ENCODE measurements at places on chromosomes 5 and 9.
A peak's percentile ranks its signal among the peaks of the same experiment; 100 is the strongest.

DNA sequence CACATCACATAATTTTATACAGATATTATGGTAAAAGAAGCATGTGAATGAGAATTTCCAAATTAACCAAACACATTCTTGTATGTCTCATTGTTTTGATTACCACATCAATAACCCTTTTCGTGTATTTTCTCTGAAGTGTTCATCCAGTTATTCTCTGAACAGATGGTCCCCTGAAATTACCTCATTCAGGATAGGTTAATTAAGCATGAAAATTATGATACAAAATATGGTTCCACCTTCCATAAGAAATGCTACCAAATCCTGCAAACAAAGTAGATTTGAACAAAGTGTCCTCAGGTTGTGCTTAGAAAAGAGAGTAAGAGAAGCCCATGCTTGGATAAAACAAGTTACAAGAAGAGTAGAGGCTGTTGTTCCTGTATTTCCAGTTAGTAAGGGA lies 83.1 kb upstream of the LMNB1 start:
- no peak for DNase-seq

- DNase-seq, result no peak
These were observed 36.3 kb downstream of the PLPP1 start for GRCh38 chr5:55498457-55498856.

DNA sequence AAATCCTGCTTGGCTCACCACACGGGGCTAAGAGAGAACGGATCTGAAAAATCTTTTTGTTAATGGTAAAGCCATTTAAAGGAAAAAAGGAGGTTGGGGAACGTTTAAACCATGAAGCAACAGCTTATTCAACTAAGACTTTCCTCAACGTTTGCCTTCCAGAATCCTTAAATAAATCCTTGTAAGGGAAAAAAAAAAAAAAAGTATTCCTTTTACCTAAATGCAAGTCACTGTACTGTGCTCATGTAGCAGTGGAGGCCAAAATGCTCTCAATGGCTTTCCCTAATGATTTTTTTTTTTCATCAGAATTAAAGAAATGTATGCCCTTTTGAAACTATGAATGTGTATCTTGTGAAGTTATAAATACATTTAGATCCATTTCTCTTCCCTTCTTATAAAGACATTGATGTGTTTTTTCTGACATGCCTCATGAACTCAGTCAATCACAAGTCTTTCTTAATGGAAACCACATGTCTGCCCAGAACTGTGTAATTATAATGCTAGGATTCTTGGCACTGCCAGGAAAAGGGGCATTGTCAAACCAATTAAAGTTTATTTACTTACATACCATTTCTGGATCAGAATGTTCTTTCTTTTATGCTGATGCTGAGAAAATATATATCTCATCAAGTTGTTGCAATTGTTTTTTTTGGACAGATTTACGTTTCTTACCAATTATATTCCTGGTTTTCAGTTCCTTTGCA lies 107.5 kb downstream of the EBF1 start:
- DNase-seq, result no peak

DNA sequence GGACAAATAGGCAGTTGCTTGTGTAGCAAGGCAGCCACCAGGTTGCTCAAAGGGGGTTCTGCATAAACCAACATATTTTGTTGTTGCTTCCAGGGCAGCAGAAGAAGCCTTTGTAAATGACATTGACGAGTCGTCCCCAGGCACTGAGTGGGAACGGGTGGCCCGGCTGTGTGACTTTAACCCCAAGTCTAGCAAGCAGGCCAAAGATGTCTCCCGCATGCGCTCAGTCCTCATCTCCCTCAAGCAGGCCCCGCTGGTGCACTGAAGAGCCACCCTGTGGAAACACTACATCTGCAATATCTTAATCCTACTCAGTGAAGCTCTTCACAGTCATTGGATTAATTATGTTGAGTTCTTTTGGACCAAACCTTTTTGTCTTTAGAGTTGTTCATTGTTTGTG lies 20.8 kb downstream of the CLTA start:
- DNase-seq, result no peak

DNA sequence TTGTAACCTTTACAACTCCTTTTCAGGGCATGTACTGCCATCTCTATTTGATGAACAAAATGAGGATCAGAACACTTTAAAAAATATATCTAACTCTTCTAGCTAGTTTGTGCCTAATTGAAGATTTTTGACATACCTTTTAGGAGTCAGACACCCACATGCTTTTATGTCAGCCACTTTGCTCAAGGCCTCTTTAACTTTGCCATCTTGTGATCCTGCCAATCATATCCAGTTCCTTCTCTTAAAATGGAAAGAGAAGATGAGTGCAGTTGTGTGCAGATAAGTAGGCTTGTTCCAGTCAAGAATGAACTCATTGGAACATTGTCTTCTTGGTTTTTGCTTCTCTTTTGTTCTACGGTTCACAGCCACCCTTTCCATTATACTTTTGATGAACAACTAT lies 425.6 kb upstream of the TNC start:
- no peak for DNase-seq

DNA sequence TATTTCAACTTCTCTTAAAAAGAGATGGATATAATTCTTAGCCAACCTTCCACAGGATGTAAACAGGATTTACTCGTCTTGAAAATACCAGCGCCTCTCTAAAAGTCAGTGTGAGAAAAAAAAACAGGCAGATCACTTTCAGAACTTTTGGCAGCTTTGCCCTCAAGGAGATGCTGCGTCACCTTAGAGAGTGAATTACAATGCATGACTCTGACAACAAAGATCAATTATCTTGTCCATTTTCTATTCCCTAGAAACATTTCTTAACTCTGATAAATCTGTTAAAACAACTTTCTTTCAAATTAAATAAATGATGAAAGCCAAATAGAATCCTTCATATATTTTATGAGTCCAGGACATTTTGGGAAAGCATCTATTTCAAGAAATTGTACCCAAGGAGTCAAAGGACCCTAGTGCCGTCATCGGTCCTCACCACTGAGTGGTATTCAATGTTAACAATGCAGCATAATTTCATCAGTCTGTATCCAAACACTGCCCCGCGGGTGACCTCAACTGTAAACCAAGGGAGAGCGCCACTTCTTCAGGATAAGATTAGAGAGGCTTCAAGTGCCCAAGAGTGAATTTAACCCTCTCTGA lies 536.0 kb downstream of the PDE4D start:
- DNase-seq, result no peak

DNA sequence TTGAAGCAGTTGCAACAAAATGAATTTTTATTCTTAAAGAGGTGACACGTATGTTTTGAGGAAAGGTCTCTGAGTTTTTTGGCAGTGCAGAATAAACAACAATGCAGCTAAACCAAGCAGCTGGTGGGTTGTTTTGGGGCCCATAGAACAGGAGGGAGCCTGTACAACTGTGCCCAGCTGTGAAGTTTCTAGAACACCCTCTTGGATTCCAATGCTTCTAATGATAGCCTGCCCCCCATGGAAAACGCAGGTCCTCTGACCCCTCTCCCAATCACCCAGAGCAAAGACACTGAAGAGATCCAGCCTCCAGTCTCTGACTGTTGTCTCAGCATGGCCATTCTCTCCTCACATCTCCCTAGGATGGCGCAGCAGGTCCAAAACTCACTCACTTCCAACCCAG lies 150.9 kb downstream of the MARCHF11 start:
- no peak for DNase-seq

GRCh38 chr5:133461796-133462516 lies 150.4 kb downstream of the FSTL4 start:
- no peak for DNase-seq

DNA sequence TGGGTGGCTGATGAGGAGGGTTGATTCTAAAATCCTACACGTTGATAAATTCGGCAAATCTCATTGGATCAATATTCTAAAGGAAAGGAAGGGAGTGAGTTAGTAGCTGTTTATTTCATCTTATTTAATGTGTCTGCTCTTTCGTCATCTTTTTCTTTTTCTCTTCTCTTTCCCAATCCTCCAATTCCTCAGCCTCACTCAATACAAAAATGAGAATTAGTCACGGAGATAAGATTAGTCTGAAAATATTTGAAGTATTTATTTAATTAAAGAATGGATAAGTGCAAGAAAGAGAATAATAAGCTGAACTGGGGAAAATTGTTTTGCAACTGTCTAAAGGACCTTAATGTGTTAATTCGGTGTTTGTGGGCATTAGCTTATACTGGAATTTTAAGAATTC lies 1095.1 kb downstream of the DTWD2 start:
- no peak for DNase-seq

DNA sequence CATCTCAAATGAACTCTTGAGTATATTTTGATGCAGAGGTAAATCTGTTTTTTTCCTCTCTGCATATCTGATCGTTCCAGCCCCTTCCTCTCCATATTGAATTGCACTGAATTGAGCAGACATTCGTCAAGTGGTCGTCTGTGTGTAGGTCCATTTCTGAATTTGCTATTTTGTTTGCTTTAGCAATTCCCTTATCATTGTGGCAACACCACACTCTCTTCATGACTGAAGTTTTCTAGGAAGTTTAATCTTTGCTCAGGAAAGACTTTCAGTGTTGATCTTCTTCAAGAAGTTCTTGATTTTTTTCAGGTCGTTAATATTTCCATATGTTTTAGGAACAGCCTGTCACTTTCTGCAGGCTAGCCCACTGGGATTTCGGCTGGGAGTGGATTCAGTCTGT lies 132.0 kb downstream of the WNK2 start:
- DNase-seq, result no peak

GRCh38 chr5:116722651-116723050 lies 148.0 kb upstream of the SEMA6A start:
- DNase-seq, result no peak

- DNase-seq, result no peak
These were observed 645.2 kb upstream of the PTPRD start for GRCh38 chr9:11257992-11258391.

GRCh38 chr5:40790947-40791593 lies 7.1 kb downstream of the PRKAA1 start:
- DNase-seq, result no peak

- peak; percentile 63 for DNase-seq
These were observed 13.4 kb upstream of the CCDC112 start for GRCh38 chr5:115309751-115310370.

DNA sequence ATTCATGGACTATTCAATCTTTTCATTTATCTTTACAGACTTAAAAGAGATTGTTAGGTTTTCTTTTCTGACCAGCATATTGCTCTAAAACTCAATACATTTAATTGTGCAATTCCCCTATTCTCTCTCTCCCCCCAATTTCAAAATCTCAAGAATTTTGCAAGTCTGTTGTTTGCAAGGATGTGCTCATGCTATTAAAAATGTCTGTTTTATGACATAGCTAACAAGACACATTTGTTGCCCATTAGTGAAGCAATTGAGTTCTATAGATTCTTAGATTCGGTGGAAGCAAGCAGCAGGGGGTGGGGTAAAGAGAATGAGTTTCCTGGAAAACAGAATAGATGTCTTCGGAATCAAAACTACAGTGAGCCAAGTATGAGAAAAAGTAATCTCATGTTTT lies 8.5 kb upstream of the CSNK1A1 start:
- no peak for DNase-seq

- no peak for DNase-seq
These were observed 56.7 kb downstream of the APC start for GRCh38 chr5:112794410-112794809.

DNA sequence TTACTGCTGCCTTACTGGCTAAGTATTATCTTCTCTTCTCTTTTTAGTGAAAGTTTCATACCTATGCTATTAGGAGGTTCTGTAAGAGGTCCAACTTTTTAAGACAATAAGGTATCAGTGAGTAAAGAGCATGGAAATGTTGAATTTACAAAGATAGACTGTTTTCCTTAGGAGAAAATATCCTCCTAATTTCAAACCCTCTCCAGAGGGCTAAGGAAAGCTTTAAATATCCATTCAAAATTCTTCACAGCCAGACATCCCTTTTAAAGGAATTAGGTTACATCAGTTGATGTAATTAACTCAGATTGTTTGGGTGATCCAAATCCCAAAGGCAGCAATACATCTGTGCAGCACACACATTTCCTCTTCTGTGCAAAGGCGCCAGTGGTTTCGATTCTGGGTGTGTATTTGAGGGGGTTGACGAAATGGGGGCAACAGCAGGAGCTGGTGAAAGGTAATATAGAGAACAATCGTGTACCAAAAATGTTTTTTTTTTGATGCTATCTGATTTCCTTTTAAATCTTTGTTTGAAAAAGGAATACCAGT lies 273.8 kb upstream of the RPS23 start:
- no peak for DNase-seq

DNA sequence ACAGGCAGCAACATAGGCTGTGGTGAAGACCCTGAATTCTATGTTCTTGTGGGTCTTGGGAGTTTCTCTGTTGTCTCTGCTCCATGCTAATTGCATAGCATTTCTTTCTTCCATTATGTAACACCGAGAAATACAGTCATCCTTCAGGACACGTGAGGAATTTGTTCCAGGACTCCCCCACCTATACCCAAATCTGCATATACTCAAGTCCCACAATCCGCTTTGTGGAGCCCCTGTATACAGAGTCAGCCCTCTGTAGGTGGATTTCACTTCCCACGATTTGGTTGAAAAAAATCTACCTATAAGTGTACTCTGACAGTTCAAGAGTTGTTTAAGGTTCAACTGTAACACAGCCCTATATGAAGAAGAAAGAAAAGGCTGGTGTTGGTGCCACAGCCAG lies 22.1 kb downstream of the ANKRD33B start:
- peak; percentile 5 for DNase-seq

DNA sequence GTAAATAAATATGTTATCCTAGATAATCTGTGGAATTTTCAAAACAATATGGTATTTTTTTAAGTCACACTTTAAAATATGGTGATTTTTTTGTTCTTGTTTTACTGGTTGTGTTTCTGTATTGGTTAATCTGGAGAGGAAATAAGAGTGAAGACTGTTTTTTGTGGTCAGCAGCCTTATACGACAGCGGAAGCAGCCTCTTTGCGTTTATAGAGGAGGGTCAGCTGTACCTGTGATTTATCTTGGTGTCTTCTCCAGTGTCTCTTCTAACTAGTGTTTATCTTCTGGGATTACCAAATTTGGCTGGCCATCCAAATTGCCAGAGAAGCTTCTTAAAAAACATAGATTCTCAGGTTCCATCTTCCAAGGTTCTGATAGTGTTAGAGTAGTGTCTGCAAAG lies 58.7 kb downstream of the ICE1 start:
- DNase-seq, result no peak

DNA sequence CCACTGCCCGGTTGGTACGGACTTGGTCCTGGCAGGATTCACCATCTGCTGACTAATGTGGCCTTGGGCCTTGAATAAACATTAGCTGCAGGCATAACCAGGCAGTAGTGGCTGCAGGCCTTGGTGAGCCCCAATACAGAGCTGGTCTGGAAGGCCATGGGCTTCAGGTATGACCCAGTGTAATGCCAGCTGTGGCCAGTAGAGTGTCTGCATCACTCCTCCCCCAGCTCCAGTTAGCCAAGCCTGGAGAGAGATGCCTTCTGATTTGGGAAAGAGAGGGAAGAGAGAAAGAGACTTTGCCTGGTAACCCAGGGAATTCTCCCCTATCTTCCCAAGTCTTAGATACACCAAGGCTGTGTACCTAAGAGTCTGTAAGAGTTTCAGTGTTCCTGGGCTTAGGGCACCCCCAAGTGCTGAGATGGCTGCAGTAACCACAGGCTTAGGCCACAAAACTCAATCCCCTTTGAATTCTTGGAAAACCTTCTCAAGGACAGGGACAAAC lies 5.6 kb upstream of the C5 start:
- no peak for DNase-seq

- peak; percentile 64 for DNase-seq
These were observed 791 bp downstream of the SLC2A8 start for GRCh38 chr9:127397646-127398274.

Data from B cell (primary cell).